ENCODE measurements at places on chromosomes 7 and 10. TPM values are rescaled to one million over a fixed set of nuclear protein-coding genes. Genes with fewer than 3 reads are reported as not detected.

Gene CALML5
- total RNA-seq: not detected

Gene CLDN3
- total RNA-seq: not detected

Gene SPDYE16
- total RNA-seq: 2.5 TPM

Gene AKR1C2
- 13.0 TPM for total RNA-seq

GRCh38 chr10:48439581-48440041 is 133.1 kb downstream of the MAPK8 start:
- H3K27me3 ChIP-seq: no peaks in the 10 kb centered on the region
- H3K4me3 ChIP-seq: no peak overlapping the region
- no peak for DNase-seq
- no peak overlapping the region for H3K27ac ChIP-seq
- no peaks in the 10 kb centered on the region for H3K4me1 ChIP-seq

GRCh38 chr10:983971-984655 is 4.1 kb upstream of the GTPBP4 start:
- no peak for DNase-seq
- no peak overlapping the region for H3K4me3 ChIP-seq
- H3K27me3 ChIP-seq: no peaks in the 10 kb centered on the region
- peaks cover 15% of the 10 kb centered on the region for H3K4me1 ChIP-seq
- no peak overlapping the region for H3K27ac ChIP-seq

DNA sequence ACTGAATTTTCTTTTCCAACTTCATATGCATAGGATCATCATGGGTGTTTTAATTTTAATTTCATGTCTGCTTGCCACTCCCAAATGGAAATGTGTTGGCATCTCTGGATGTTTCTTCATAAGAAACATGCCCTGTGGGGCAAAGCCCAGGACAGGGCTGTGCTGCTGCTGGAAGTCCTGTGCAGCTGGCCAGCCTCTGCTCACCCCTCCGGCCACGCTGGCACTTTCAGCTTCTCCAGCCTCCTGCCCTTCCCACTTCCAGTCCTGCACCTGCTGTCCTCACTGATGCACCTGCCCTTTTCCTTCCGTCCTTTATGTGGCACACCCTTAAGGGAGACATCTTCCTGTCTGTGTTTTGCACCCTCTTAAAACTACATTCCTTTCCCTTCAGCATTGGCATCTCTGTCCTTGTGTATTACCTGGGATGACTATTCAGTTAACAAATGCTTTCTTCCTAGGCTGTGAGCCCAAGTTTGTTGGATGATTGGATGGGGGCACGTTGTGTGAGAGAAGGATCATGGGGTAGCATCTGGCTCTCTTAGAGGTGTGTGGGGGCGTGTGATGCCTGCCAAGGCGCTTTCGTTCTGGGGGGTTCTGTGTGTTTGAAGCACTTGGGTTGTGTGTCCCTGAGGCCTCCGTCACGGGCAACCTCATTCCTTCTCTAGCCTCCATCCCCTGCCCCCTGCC is 56.8 kb downstream of the TCF7L2 start:
- no peaks in the 10 kb centered on the region for H3K4me1 ChIP-seq
- H3K27ac ChIP-seq: no peak overlapping the region
- H3K4me3 ChIP-seq: no peak overlapping the region
- H3K36me3 ChIP-seq: no peaks in the 10 kb centered on the region
- H3K27me3 ChIP-seq: no peaks in the 10 kb centered on the region

Measured in sigmoid colon (tissue), 7 donors.